Left cardiac atrium (tissue), 4 donors: ENCODE measurements at places on chromosomes 6 and 20.

DNA sequence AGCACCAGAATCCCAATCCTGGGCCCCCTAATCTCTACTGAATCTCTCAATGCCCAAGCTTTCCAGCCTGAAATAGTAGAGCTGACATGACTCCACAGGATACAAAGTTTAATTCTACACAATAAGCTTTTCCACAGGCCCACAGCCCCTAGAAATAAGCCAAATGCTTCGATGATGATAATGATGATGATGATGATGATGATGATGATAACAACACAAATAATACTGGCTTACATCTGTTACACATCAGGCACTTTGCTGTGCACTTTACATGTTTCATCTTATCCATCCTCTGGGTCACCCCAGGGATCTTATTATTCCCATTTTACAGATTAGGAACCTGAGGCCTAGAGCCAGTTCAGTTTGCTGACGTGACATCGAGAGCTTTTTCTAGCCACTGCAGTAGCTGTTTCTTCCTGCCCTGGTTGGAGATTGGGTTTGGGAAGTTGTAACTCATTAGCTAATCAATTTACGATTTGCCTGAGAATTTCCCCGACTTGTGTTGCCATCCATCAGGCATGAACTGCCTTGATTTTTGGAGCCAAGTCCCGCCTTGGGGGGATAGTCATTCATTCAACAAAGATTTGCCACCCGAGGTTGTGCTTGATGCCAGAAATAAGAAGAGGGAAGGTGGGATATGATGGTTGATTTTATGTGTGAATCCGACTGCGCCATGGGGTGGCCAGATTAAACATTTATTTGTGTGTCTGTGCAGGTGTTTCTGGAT, 20.4 kb downstream of the KCNB1 start:
- DNase-seq, result no peak

DNA sequence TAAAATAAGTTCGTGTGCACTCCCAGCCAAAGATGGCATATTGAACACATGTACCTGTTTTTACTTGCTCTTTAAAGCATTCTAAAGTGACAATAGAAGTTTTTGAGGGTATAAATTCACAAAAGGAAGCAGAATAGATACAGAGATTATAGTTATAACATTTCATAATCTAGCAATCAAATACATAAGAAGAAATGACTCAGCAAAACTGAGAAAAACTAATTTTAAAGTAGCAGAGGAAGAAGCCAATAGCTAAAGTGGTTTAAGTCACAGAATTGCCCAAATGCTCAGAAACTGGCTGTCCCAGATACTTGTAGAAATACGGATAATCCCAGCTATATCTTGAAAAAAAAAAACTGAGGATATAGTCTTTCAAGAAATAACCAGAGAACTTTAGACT, 49.2 kb upstream of the TBC1D32 start:
- DNase-seq, result no peak

GRCh38 chr6:45678285-45678607, 300.5 kb upstream of the SUPT3H start:
- no peak for DNase-seq

GRCh38 chr20:62571669-62572344, 70.5 kb upstream of the SLCO4A1 start:
- DNase-seq, result no peak

- DNase-seq, result peak; percentile 76
These were observed 197.6 kb upstream of the SASH1 start for GRCh38 chr6:148144917-148145521.

DNA sequence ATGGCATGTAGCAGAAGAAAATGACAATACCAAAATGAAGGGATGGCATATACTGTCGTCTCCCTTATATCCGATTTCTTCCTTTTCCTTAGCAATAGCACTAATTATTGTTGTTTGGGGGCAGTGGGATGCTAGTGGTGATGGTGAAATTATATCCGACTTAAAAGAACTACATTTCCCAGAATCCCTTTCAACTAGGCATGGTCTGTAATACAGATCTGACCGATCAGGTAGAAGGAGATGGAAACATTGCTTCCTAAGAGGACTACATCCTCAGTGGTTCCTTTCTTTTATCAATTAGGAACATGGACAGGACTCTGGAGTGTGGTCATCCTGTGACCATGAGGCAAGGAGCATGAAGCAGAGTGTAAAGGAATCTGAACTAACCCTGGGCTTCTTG, 532.6 kb downstream of the CBLN4 start:
- no peak for DNase-seq

- DNase-seq, result no peak
These were observed 42.7 kb downstream of the MGME1 start for GRCh38 chr20:18011482-18011881.

DNA sequence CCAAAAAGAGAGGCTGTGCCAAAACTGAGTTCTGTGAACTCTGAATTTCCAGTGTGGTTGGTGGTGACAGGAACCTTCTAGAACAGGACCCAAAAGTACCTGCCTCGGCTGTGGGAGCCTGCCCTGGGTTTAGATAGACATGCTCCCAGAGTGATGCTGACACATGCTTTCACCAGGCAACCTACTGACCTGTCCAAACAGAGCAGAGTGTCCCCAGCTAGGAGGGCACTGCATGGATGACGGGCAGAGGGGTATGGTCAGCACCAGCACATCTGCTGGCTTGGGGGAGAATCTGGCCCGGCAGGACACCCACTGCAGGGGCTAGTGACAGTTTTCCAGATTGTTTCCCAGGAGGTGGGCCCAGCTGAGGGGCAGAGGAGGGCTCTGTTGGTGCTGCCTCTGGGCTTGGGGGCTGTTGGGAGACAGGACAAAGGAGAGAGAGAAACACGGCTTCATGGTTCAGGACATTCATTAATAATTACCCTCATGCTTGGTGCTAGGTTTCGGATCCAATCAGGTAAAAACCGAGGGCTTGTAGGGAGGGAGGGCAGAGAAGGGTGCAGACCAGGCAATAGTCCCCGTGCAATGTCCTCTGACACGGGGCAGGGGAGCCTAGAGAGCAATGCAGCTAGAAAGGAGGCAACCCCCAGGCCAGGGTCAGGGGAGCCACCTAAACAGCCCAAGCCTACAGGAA, 15.0 kb downstream of the KCNK5 start:
- no peak for DNase-seq

DNA sequence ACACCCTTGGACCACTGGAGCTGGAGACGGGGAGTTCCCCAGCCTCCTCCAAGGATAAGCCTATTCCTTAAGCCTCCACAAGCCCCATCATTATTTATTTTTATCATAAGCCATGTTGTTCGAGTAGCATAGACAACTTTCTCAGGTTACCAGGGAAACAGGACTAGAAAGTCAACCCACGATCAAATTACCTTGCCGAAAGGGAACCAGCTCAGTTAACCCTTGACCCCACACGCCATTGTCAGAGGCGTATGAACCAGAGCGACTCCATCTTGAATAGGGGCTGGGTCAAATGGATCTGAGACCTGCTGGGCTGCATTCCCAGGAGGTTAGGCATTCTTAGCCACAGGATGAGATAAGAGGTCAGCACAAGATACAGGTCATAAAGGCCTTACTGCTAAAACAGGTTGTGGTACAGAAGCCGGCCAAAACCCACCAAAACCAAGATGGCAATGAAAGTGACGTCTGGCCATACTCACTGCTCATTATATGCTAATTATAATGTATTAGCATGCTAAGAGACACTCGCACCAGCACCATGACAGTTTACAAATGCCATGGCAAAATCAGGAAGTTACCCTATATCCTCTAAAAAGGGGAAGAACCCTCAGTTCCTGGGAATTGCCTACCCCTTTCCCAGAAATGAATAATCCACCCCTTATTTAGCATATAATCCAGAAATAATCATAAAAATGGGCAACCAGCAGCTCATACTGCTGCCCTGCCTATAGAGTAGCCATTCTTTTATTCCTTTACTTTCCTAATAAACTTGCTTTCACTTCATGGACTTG, 22.4 kb downstream of the SYNJ2 start:
- no peak for DNase-seq

- peak; percentile 55 for DNase-seq
These were observed 17.1 kb downstream of the OR2B2 start for GRCh38 chr6:27894839-27895762.

DNA sequence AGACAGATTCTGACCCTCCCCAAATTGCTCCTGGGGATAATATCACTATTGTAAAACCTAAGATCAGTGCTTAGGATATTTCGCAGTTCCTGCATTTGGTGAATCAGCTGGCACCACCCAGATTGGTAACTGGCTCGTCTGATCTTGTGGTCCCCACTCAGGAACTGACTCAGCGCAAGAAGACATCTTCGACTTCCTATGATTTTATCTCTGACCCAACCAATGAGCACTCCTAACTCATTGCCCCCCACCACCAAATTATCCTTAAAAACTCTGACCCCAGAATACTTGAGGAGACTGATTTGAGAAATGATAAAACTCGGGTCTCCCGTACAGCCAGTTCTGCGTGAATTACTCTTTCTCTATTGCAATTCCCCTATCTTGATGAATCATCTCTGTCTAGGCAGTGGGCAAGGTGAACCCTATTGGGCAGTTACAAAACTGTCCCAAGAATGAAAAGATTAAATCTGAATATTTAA, 55.7 kb upstream of the PRND start:
- DNase-seq, result no peak

GRCh38 chr6:43671801-43672690, 15.5 kb downstream of the MRPS18A start:
- DNase-seq, result no peak

DNA sequence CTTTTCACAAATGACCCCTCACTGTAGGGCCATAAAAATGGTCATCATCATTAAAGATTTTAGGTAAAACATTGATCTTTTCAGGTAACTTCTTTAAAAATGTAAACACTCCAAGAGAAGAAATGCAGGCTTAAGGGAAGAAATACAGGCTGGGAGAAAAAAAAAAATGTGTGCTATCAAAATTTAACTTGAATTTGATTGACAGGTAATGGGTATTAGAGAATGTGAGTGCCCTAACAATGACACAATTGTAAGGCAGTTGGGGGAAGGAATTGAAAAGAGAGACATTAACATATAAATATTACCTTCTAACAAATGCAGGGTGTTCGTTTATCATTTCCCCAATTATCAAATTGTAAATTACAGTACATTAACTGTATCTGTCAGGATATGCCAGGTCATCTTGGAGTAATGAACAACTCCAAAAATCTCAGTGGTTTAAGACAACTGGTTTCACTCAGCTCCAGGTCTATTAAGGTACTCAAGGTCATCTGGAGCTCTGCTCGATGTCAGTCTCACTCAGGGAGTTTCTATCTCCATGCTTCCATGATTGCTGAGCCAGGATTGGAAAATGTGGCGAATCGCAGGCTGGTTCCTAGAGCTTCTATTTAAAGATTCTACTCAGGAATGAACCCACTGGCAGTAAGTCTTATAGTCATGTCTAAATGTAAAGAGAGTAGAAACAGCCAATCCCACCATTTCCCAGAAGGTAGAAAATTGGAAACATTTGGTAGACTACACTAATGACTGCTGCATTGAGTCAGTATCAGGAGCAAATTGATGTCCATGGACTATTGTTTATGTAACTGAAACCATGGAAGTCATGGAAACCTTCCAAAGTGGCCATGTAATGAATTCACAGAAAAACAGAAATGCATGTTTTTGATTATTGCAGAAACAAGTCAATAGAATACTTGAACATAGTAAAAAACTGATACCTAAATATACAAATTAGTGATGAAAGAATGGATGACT, 55.6 kb downstream of the FRK start:
- no peak for DNase-seq

GRCh38 chr6:40906759-40907158, 132.3 kb downstream of the UNC5CL start:
- no peak for DNase-seq

GRCh38 chr20:58184063-58184462, 44.4 kb downstream of the ANKRD60 start:
- DNase-seq, result no peak

- DNase-seq, result no peak
These were observed 198.2 kb downstream of the WDR27 start for GRCh38 chr6:169503422-169504152.

- no peak for DNase-seq
These were observed 81.9 kb downstream of the PHACTR2 start for GRCh38 chr6:143759666-143760065.

DNA sequence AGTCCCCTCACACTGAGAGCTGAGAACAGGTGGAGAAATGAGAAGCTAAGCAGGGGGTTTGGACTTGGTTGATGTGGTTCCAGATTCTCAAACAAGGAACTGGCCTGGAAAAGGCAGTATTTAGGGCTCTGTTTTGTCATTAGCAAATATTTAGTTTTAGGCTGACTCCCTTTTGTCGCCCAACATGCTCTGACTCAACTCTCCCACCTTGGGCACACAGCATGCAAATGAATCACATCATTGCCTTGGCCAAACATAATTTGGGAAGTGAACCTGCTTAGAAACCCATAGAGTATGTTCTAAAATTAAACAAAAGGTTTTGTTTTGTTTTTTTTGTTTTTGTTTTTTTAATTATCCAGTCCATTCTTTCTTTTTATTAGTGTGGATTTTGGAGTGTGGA, 9.5 kb upstream of the UQCC2 start:
- DNase-seq, result no peak

DNA sequence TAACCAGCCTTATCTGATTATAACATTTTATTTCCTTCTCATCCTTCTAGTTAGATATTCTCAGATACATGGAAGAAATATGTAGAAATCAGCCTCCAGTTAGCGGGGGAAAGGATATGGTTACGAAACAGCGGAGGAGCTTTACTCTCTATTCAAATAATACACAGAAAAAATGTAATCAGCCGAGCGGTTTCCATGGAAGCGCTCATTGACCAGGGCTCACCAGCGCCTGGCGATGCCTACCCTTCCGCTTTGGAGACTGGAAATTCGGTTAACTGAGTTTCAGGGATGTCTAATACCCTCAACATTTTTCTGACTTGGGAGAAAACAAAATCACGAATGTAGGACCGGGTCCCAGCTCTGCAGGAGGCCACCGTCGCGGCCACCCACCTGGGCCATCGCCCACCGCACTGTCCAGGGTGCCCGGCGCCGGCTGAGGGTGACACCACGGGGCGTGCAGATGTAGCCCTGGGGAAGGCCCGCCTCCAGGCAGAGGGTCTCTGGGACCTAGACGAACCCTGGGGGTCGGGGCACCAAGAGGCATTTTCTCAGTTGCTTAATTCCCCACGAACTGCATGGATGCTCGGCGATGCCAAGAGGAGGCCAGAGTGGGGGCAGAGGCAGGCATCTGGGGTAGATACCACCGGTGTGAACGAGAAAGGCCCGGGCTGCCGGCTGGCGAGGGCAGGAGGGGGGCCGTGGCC, 1.7 kb downstream of the PRR18 start:
- DNase-seq, result no peak

DNA sequence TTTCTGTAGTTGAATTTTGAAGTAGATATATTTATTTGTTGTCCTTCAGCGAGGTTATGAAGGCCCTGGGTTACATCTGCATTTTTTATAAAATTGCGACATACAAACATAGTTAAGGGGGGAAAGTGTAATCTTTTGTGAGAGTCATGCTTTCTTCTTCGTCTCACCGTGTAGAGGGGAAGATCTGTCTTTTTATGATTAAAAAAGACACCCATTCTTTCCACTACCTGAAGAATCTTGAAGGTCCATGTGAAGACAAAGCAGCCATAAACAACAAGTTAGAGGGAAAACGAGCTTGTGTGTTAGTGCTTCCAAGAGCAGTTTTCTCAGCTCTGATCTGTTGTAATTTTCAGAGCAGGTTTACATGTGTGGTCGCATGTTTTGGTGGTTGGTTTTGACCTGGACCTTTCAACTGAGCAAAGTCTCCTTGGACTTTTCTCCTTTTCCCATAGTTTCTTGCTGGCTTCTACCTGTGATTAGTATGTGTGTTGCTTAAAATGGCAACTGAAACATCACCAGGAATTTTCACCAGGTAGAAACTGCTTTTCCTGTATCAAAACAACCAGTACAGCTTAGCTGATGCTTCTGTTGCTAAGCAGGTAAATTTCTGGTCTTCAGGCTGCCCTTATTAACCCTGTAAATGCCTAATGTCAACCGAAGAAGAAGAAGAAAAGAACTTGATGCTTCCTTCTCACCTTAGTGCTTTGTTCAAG, 37.3 kb downstream of the RREB1 start:
- DNase-seq, result no peak
